Activated naive CD8-positive, alpha-beta T cell treated with anti-CD3 and anti-CD28 coated beads, Interleukin-2, amount 10 ng/mL, durations not matched to agents 7 days and 5 days (primary cell): ENCODE measurements at places on chromosomes 1 and 21. TPM values are rescaled to one million over a fixed set of nuclear protein-coding genes. Genes with fewer than 3 reads are reported as not detected.
A peak's percentile ranks its signal among the peaks of the same experiment; 100 is the strongest.

GRCh38 chr1:180530501-180530900, 28.1 kb upstream of the ACBD6 start:
- peaks cover 3% of the 10 kb centered on the region for H3K27me3 ChIP-seq
- no peak overlapping the region for H3K27ac ChIP-seq
- H3K4me3 ChIP-seq = no peak overlapping the region

DNA sequence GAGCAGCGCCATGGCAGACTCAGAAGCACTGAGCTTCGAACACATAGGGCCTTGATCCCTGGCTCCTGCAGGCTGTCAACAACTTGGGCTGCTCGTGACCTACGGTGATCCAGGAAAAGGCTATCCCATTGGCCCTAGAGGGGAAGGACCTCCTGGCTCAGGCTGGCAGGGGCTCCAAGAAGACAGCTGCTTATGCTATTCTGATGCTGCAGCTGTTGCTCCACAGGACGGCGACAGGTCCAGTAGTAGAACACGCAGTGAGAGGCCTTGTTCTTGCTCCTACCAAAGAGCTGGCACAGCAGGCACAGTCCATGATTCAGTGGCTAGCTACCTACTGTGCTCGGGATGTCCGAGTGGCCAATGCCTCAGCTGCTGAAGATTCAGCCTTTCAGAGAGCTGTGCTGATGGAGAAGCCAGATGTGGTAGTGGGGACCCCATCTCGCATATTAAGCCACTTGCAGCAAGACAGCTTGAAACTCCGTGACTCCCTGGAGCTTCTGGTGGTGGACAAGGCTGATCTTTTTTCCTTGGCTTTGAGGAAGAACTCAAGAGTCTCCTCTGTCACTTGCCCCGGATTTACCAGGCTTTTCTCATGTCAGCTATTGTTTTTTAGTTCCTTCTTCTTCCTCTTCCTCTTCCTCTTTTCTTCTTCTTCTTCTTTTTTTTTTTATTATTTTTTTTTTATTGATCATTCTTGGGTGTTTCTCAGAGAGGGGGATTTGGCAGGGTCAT, 18.9 kb downstream of the ITLN2 start:
- peaks cover 17% of the 10 kb centered on the region for H3K27me3 ChIP-seq
- no peaks in the 10 kb centered on the region for H3K4me1 ChIP-seq
- DNase-seq = no peak
- peaks cover 4% of the 10 kb centered on the region for H3K36me3 ChIP-seq
- H3K27ac ChIP-seq = no peak overlapping the region

GRCh38 chr1:156295391-156295947, at the start of gene GLMP:
GLMP (minus strand) TSS chr1:156295679; CDS start chr1:156295645, 34 bp downstream.
- H3K4me3 ChIP-seq = peak within 1 kb of the TSS; percentile 93
- H3K27ac ChIP-seq = peak within 1 kb of the TSS; percentile 86
- H3K27me3 ChIP-seq = no peaks in the 10 kb centered on the region
- peaks cover 10% of the 10 kb centered on the region for H3K4me1 ChIP-seq
- H3K36me3 ChIP-seq = no peaks in the 10 kb centered on the region

SPRR1B gene
- total RNA-seq = not detected

DNA sequence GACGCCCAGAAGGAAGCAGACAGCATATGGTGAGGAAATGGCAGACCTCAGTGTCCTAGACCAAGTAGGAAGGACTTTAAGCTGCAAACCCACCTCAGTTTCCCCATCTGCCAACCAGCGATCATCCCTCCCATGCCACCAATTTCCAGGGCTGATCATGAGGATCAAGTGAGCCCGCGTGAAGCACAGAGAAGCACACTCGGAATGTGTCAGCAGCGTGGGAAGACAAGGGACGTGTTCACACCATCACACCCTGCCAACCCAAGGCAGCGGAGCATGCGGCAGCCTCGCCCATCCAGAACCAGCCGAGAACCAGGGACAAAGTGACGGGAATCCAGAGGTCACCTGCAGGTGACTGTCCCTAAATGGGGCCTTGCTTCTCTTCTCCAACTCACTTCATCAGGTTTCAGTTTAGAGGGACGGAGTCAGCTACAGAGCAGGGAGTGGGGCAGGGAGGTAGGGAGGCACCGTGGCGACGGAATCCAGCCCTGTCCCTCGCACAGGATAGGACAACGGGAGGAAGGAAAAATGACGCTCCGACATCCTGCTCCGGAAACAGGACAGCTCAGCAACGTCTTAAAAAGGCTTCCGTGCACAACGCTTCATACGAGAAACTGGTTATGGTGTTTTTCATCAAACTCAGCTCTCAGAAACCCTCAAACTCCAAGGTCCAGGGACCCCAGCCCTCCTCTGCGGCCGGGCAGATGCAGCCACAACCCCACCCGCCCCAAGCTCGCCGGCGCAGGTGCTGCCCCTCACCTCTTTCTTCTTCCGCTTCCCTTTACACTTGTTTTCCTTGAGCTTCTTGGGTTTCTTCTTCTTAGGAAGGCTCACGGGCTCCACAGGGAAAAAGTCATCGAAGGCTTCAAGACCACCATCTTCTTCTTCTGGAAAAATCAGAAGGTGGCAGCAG, 12.5 kb downstream of the CHD5 start:
- H3K27me3 ChIP-seq = peaks cover 8% of the 10 kb centered on the region
- DNase-seq = no peak

- no peaks in the 10 kb centered on the region for H3K36me3 ChIP-seq
- no peak for DNase-seq
- no peak overlapping the region for H3K27ac ChIP-seq
- H3K27me3 ChIP-seq = peaks cover 19% of the 10 kb centered on the region
- peaks cover 4% of the 10 kb centered on the region for H3K4me1 ChIP-seq
- no peak overlapping the region for H3K4me3 ChIP-seq
Measured at GRCh38 chr1:75630004-75630594, 19.2 kb upstream of the SLC44A5 start.

DNA sequence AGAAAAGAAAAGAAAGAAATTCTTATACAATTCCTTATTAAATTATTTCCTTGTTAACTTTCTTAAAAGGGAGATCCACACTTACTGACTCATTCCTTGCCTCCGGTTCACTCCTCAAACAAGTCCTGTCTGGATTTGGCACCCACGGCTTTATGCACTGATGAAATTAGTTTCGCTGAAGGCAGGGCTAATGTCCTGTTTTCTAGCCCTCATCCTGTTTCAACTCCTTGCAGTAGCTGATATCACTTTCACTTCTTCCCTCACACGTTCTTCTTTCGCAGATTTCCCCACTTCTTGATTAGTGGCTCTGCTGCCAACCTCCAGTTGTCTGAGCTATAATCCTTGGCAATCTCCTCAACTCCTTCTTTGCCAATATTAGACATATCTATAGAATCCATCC, 215.2 kb downstream of the URB2 start:
- H3K4me1 ChIP-seq = peaks cover 4% of the 10 kb centered on the region
- H3K4me3 ChIP-seq = no peak overlapping the region
- no peaks in the 10 kb centered on the region for H3K36me3 ChIP-seq
- no peak for DNase-seq
- no peak overlapping the region for H3K27ac ChIP-seq

OR2L3 gene
- not detected for total RNA-seq

GSTM5 gene
- total RNA-seq = not detected

- no peak overlapping the region for H3K27ac ChIP-seq
- no peak for DNase-seq
- no peaks in the 10 kb centered on the region for H3K27me3 ChIP-seq
- H3K36me3 ChIP-seq = no peaks in the 10 kb centered on the region
- H3K4me3 ChIP-seq = no peak overlapping the region
Measured at GRCh38 chr1:175498002-175498401, 245.4 kb downstream of the TNR start.

GRCh38 chr1:209884665-209885117, 53.3 kb upstream of the SYT14 start:
- no peaks in the 10 kb centered on the region for H3K4me1 ChIP-seq
- H3K4me3 ChIP-seq = no peak overlapping the region
- no peak overlapping the region for H3K27ac ChIP-seq

DNA sequence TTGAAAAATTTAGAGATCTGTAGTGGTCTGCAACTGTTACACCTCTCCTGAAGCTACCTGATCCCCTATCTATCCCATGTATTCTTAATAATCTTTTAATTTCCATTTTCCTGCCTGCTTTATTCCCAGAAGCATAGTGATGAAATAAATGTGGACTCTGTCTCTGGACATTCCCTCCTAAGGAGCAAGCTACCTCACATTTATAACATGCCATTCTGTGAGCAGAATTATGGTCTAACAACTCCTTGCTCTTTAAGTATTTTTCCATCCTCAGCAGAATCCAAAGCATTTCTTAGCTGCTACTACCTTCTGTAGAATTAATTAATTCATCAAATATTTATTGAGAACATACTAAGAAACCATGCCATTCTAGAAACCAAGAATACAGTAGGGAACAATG, 15.1 kb downstream of the CRP start:
- H3K4me1 ChIP-seq = no peaks in the 10 kb centered on the region
- DNase-seq = no peak
- peaks cover 20% of the 10 kb centered on the region for H3K27me3 ChIP-seq
- no peak overlapping the region for H3K27ac ChIP-seq

DNALI1 gene
- total RNA-seq = 0.11 TPM

DNA sequence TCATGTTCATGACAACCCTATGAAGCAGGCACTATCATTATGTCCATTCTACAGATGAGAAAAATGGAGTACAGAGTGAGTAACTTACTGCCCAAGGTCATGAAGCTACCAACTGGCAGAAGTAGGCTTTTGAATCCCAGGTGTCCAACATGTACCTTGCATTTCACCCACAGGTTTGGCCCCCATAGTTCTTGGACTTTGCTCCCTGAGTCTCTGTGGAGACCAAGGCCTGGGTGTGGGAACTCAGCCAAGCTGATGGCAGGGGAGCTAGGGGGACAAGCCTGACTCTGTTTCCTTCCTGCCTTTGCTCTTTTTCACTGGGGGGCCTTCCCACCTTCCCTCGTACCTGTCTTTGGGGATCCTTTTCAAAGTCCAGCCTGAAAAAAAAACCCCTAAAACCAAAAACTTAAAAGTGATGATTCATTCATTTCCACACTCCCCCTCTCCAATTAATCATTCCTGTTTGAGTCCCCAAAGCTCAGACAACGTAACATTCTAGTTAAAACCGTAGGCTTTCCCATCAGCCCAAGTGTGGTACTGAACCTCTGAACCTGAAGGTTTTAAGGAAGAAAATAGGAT, 8.5 kb upstream of the TTC22 start:
- H3K27me3 ChIP-seq = no peaks in the 10 kb centered on the region
- no peak for DNase-seq
- H3K4me3 ChIP-seq = no peak overlapping the region
- H3K36me3 ChIP-seq = no peaks in the 10 kb centered on the region

- no peaks in the 10 kb centered on the region for H3K4me1 ChIP-seq
- peaks cover 6% of the 10 kb centered on the region for H3K27me3 ChIP-seq
- no peak for DNase-seq
- no peaks in the 10 kb centered on the region for H3K36me3 ChIP-seq
- no peak overlapping the region for H3K27ac ChIP-seq
- no peak overlapping the region for H3K4me3 ChIP-seq
Measured at GRCh38 chr1:87812871-87813577, 484.3 kb downstream of the LMO4 start.

LCE2A gene
- total RNA-seq = not detected

DNA sequence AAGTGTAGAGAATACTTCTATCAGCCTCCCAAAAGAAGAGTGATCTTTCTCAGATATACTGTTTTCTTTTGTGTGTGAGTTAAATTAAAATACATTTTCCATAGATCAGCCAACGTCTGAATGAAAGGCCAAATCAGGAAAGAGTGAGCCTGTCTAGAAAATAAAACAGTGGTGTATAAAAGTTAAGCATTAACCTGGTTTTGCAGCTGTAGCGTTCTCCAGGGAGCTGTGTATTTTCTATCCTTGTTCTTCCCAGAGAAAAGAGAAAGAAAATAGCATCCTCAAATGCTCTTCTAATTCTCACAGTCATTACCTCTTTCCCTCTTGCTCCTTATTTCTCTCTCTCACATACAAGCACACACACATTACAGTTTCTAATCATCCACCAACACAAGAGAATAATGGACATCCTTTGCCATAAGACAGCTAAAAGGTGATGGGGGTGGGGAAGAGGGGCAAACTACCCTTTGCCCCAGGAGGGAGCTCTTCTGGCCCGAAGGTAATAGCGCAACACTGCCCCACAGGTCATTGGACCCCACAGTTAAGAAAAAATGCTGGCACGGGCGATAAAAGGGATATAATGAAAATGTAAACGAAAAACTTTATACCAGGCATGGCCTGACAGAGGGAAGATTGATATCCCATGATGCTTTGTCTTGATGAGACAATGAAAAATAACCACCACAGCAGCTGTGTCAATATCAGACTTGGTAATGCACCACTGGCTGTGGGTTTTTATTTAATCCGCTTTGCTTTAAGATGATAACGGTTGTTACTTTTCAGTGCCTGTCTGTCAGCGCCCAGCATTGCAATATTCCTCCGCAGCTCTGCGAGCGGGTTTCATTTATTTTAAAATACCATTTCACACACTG, 150.3 kb downstream of the NUF2 start:
- no peaks in the 10 kb centered on the region for H3K4me1 ChIP-seq
- H3K36me3 ChIP-seq = no peaks in the 10 kb centered on the region
- no peak overlapping the region for H3K4me3 ChIP-seq
- no peak overlapping the region for H3K27ac ChIP-seq
- H3K27me3 ChIP-seq = no peaks in the 10 kb centered on the region

PAPPA2 gene
- not detected for total RNA-seq

DNA sequence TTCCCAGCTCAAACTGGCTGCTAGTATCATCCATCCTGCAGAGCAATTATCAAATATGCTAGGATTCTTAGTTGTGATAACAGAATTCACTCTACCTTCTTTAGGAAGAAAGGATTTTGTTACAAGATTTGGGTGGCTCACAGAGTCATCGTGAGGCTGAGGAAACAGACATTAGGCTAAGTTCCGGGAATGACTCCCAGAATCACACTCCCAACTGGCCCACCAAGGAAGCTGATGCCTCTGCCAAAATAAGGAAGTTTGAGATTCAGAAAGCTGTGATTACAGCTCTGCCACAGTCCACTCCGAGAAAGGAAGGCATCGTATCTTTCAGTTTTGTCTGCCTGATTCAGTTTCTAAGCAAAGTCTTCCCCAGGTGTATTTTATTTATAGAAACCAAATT, 50.6 kb upstream of the LYPLAL1 start:
- H3K4me3 ChIP-seq = no peak overlapping the region
- no peak overlapping the region for H3K27ac ChIP-seq
- H3K4me1 ChIP-seq = no peaks in the 10 kb centered on the region
- H3K36me3 ChIP-seq = no peaks in the 10 kb centered on the region
- no peaks in the 10 kb centered on the region for H3K27me3 ChIP-seq

GPR37L1 gene
- not detected for total RNA-seq

PTGFR gene
- not detected for total RNA-seq

XKR8 gene
- 9.0 TPM for total RNA-seq

OR2T3 gene
- total RNA-seq = not detected

MROH9 gene
- total RNA-seq = not detected

DPT gene
- not detected for total RNA-seq

GRCh38 chr1:62706985-62707743, 19.0 kb upstream of the DOCK7 start:
- no peaks in the 10 kb centered on the region for H3K36me3 ChIP-seq
- H3K27ac ChIP-seq = no peak overlapping the region
- peaks cover 2% of the 10 kb centered on the region for H3K27me3 ChIP-seq
- no peak for DNase-seq
- H3K4me3 ChIP-seq = no peak overlapping the region

- no peak overlapping the region for H3K4me3 ChIP-seq
- no peaks in the 10 kb centered on the region for H3K27me3 ChIP-seq
- peaks cover 73% of the 10 kb centered on the region for H3K4me1 ChIP-seq
- H3K27ac ChIP-seq = peak overlapping the region; percentile 65
- DNase-seq = no peak
- H3K36me3 ChIP-seq = peaks cover 49% of the 10 kb centered on the region
Measured at GRCh38 chr1:12441414-12442105, 176.4 kb downstream of the DHRS3 start.

THEM5 gene
- total RNA-seq = not detected

CFHR2 gene
- not detected for total RNA-seq

GRCh38 chr1:177800400-177801088, 169.3 kb downstream of the SEC16B start:
- peaks cover 5% of the 10 kb centered on the region for H3K4me1 ChIP-seq
- H3K36me3 ChIP-seq = no peaks in the 10 kb centered on the region
- peaks cover 1% of the 10 kb centered on the region for H3K27me3 ChIP-seq
- no peak for DNase-seq
- no peak overlapping the region for H3K4me3 ChIP-seq
